ENCODE measurements at places on chromosomes 4 and X.

DNA sequence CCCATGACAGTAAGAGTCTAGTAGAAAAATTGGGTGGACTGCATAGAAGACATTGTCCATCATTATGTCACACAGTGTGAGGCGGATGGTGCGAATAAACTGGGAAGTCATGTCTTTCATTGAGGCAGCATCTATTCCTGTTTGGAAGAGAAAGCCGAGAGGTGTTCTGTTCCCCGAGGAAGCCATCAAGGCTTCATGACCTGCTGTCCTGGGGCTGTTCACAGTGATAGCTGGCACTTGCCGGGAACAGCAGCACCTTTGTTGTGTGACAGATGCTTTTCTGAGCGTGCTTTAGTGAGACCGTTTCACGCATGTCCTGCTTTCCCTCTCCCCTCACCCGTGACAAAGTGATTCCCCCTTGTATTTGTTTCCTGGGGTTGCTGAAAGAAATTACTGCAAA lies 20.3 kb downstream of the RGS12 start:
- no peak for DNase-seq

DNA sequence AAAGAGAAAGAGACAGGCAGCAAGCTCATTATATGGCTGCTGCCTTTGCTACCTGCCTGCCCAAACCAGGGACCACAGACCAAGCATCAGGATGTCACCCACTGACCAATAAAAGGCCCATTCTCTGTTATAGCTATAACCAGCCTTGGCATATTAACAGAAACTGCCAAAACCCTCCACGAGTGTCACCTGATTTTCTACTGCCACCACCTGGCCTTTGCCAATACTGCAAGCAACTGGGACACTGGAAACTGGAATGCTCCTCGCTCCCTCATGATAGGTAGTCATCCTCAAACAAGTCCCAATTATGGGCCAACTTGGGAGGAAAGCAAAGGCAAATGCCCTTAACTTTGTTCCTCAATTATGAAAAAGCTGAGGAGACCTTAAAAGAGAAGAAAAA lies 76.0 kb downstream of the SPIN4 start:
- peak; percentile 9 for DNase-seq

DNA sequence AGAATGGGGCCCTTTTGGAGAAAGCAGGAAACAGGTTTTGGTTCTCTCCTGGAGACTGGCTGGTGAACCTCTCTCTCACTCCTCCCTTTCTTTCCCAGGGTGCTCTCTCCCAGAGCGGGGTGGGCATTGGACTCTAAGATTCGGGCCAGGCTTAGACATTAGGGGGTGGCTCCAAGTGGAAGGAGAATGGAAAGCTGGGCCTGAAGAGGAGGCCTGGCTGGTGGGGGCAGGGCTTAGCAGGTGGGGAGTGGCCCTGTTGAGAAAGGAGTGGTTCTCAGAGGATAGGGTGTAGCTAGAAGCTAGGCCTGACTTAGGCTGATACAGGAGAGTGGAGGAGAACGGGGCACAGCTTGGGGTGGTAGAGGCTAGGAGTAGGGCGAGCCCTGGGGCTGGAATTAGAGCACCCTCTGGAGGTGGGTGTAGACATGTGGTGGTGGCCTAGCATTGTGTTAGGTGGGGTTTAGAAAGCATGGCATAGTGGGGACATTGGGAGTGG lies 5.7 kb downstream of the PLP2 start:
- no peak for DNase-seq

- no peak for DNase-seq
Observed at GRCh38 chr4:81084029-81084428, 53.5 kb downstream of the BMP3 start.

DNA sequence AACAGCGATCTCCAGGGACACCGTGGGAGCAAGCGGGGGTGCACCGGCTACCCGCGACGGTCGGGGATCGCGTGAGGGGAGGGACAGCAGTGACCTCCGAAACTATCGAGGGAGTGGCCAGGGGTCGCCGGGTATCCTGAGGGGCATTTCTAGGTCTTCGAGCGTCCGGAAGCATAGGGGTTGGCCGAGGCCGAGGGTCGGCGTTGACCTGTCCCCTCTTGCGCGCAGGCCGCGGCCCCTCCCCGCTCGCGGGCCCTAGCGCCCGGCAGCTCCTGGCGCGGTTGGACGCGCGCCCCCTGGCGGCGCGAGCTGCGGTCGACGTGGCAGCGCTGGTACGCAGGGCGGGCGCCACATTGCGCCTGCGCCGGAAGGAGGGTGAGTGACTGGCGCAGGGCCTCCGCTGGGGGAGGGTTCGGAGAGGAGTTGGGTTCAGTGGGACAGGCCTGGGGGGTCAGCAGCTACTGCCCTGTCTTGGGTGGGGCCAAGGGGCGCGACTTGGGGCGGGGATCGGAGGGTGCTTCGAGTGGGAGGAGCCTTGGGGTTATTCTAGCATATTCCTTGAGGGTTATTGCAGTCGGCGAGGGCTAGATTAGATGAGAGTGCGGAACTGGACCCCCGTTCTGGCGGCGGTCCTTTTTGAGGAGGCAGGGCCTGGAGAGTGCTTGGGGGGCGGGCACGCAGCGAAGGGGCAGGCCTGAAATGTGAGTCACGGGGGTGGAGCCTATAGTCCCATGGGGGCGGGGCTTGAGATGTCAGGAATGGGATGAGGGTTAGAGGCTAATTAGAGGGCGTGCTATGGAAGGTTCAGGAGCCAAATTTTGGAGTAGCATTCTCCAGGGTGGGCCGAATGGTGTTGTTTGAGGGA lies 1.2 kb downstream of the MAGIX start:
- DNase-seq: peak; percentile 90

- DNase-seq: peak; percentile 80
Observed at GRCh38 chr4:183722731-183723560, 63.9 kb downstream of the TRAPPC11 start.

DNA sequence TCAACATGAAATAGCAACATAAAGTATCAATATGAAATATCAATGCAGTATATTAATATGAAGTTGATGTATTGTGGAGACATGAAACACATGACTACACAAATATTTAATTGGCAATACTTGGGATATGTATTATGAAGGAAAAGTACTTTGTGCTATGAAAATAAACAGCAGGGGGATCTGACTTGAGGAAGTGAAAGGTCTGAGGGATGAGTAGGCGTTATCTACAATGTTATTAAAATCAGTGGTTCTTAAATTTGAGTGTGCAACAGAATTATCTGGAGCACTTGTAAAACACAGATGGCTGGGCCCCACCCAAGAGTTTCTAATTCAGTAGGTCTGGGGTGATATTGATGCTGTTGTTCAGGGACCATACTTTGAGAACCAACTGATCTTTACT lies 27.4 kb upstream of the ARX start:
- DNase-seq: peak; percentile 10

DNA sequence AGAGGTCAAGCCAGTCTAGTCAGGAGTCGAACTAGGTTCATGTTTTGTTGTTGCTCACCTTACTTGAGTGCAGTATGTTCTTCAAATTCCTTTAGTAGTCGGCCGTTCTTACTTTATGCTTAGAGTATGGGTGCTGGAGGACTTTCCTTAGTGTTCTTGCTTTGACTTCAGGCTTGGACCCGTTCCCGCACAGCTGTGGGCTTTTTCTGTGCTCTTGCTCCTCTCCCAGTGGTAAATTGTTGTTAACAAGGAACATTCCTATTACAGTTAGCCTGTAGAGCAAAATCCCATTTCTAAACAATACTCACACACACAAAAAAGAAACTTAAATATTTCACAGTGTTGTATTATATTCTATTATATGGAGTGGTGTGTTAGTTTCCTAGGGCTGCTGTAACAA lies 113.5 kb downstream of the RAP1GDS1 start:
- no peak for DNase-seq

- DNase-seq: peak; percentile 8
Observed at GRCh38 chr4:142846729-142847596, 862 bp upstream of the INPP4B start.

DNA sequence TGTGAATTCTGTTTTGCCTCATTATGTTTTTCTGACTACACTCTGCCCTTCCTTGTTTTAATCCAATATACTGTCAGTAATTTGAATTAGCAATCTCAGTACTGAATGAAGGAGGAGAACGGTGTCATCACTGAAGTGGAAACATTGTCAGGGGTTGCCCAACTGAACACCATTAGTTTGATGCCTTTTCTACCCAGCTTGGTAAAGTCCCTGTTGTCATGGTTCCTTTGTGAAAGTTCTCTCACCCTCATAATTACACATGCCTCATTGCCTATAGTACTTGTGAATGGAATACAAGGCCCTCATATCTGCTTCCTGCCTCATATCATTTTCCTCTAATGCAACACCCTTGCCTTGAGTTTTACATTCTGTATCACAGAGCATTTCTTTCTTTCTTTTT lies 76.9 kb downstream of the RRAGB start:
- no peak for DNase-seq

DNA sequence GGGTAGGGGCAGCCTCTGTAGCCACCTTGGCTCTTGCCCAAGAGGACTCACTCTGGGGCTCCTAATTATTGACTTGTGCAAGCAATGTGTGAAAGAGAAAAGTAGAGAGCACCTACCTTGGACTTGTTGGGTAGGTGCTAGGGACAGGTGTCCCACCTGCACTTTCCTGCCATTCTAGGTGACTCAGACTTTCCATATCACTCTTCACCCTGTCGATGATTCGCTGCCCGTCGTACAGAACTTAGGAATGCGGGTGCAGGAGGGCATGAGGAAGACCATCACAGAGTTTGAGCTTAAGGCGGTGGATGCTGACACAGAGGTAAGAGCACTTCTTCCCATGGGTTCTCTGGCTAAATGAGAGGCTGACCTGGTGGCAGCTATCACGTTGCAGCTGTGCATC lies 87.3 kb upstream of the ANXA3 start:
- no peak for DNase-seq

DNA sequence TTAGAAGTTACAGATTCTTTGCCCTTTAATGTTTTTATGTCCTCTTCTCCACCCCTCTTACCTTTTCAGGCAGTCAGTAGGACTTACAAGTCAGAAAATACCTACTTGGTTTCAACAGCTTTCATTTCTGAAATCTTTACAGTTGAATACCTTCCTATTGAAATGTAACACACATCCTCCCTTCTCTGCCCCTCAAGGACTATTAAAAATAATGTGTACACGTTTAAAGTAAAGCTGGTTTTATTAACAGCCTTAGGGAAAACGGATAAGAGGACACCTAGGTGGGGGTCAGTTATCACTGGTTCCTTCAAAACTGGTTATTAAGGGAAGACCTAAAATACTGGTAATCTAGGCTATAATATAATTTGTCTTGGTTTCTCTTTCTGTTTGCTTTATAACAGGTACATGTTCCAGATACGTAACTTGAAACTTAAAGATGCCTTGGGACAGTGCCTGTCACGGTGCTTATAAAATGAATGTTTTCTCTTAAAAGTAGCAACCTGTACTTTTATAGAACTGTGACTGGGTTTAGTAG lies 1.8 kb downstream of the CCSER1 start:
- DNase-seq: no peak

DNA sequence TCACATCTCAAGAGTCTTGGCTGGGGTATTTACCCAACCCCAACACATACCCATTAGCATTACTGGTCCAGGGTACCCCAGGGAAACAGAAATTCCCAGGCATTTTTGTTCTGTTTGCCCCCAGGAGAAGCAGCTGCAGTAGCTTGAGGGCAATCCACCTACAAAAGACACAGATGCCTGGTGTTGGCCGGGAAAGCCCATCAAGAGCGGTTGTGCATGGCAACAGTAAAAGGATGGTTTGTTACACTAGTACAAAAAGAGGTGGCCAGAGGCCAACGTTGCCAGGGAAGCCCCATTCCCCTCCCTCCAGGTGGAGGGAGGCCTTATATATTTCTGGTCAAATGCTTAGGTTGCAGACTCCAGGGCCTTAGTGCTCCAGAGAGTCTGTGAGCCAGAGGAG lies 637.8 kb downstream of the BCOR start:
- DNase-seq: no peak

DNA sequence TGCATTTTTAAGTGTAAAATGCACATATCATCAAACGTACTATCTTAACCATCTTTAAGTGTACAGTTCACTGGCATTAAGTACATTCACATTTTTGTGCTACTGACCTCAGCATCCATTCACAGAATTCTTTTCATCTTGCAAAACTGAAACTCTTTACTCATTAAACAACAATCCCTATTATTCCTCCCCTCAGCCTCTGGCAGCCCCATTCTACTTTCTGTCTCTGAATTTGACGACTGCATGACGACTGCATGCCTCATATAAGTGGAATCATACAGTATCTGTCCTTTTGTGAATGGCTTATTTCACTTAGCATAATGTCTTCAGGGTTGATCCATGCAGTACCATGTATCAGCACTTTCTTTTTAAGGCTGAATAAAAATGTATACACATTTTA lies 38.7 kb downstream of the CNKSR2 start:
- no peak for DNase-seq

DNA sequence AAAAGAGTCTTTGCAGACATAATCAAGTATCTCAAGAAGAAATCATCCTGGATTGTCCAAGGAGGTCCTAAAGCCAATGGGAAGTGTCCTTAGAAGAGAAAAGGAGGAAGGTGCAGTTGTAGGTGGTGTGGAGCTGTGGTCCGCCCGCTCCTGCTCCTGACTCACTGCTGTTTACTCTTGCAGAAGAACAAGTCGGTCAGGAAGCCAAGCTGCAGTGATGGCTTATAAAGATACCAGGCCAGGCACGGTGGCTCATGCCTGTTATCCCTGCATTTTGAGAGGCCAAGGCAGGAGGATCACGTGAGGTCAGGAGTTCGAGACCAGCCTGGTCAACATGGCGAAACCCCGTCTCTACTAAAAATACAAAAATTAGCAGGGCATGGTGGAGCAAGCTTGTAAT lies 66.4 kb upstream of the ATP6AP2 start:
- no peak for DNase-seq

DNA sequence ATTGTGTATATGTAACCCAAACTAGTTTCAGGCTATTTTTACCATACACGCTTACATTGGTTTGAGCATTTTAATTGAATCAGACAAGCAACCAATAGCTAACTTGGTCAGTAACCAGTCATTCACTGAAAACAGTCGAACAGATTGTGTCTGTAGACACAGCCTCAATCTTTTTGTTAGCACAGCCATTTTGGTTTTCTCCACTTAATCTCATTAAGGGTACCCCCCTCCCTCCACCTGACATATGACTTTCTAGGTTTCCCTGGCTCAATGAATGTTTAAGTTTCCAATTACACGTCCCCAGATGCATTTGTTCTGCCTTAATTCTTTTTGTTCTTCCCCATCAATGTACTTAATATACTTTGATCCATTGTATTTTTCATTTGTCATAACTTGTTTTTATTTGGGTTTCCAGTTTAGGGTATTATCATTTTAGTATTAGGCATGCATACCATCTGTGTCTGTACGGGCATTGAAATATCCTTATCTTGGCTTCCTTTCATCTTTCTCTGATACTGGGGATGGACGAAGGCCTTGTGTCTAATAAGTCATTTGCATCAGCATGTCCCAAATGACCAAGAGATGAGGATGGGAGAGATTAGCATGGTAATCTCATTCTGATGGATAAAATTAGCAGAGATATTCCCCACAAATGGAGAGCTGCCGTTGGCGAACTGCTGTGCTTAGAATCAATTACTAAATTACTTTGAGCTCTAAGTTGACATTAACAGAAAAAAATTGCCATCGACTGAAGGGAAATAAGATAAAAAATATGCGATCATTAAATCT lies 35.9 kb upstream of the PHOX2B start:
- DNase-seq: no peak

GRCh38 chr4:8181844-8182243 lies 17.2 kb upstream of the SH3TC1 start:
- DNase-seq: no peak

GRCh38 chrX:39309721-39310152 lies 508.5 kb downstream of the MID1IP1 start:
- peak; percentile 1 for DNase-seq
